Fibroblast of lung (primary cell): ENCODE measurements at places on chromosomes 7 and 10. TPM values are rescaled to one million over a fixed set of nuclear protein-coding genes. Genes with fewer than 3 reads are reported as not detected.

The MBL2 gene
- not detected in 2 replicates for polyA plus RNA-seq

DNA sequence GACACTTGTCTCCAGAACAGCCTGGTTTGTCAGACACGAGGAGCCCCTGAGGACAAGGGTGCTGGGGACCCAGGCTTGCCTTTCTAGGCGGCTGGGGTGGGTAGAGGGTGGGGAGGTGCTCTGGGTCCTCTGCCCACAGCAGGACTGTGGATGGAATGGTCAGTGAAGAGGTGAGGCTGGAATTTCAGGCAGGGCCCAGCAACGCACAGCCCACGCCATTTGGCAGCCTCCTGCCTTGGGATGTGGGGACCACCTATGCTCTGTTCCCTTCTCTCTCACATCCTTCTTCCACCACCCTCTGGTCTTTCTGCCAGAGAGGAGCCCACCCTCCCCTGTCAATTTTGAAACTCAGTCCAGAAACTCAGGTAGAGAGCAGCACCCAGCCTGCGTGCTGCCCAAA, 103.2 kb downstream of the CXCL12 start:
- no peak overlapping the region for H3K27ac ChIP-seq
- H3K36me3 ChIP-seq, result no peaks in the 10 kb centered on the region
- no peaks in the 10 kb centered on the region for H3K27me3 ChIP-seq
- H3K4me1 ChIP-seq, result peaks cover 6% of the 10 kb centered on the region
- DNase-seq, result no peak

GRCh38 chr10:43160046-43160920, 22.0 kb downstream of the CSGALNACT2 start:
- peaks cover 3% of the 10 kb centered on the region for H3K4me1 ChIP-seq
- DNase-seq, result peak; percentile 91
- no peak overlapping the region for H3K4me3 ChIP-seq
- peaks cover 2% of the 10 kb centered on the region for H3K36me3 ChIP-seq
- H3K27me3 ChIP-seq, result no peaks in the 10 kb centered on the region

The SOSTDC1 gene
- 0.05 and 0.07 TPM in 2 replicates for polyA plus RNA-seq

- H3K27me3 ChIP-seq, result no peaks in the 10 kb centered on the region
- no peaks in the 10 kb centered on the region for H3K4me1 ChIP-seq
- no peaks in the 10 kb centered on the region for H3K36me3 ChIP-seq
- peak; percentile 5 for DNase-seq
- no peak overlapping the region for H3K27ac ChIP-seq
These were observed 41.8 kb downstream of the STK32C start for GRCh38 chr10:132265890-132266496.
